Left ventricle myocardium inferior (tissue), 1 donor: ENCODE measurements at places on chromosomes 7 and 10.

GRCh38 chr7:18702071-18702829 lies 206.7 kb downstream of the HDAC9 start:
- no peak for DNase-seq

DNA sequence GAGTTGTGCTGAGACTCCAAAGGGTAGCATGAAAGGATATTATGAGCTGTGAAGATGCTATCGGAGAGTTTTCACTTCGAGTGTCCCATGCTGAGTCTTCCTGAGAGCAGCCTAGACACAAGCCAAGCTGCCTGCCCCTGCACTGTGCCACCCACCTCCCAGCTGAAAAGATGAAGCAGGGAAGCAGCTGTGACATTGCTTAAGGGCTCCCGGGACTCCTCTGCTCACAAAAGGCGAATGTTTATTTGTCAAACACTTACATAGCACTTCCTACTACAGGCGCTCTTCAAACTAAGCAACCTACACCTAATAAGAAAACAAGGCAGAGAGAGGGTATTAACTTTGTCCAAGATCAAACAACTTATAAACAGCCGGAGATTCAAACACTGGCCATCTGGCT lies 95.6 kb downstream of the OSBPL3 start:
- no peak for DNase-seq

- no peak for DNase-seq
These were observed 54.7 kb downstream of the GRID1 start for GRCh38 chr10:86311906-86312305.

DNA sequence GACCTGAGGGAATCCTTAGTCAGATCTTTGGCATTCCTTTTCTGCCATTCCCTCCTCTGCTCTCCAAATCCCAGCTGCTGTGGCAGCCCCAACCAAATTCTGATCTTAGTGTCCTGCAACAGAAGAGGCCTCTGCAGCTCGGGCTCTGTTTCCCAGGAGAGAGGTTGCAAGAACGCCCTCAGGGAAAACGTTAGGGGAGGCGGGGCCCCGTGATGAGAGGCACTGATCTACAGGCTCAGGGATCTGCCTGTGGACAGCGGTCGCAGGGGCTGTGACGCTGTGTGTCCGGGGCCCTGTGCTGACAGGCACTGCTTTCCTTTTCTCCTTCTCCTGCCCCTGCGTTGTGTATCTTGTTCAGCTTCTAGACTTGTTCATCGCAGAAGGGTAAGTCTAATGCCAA lies 57.3 kb upstream of the DPYSL4 start:
- peak; percentile 4 for DNase-seq

DNA sequence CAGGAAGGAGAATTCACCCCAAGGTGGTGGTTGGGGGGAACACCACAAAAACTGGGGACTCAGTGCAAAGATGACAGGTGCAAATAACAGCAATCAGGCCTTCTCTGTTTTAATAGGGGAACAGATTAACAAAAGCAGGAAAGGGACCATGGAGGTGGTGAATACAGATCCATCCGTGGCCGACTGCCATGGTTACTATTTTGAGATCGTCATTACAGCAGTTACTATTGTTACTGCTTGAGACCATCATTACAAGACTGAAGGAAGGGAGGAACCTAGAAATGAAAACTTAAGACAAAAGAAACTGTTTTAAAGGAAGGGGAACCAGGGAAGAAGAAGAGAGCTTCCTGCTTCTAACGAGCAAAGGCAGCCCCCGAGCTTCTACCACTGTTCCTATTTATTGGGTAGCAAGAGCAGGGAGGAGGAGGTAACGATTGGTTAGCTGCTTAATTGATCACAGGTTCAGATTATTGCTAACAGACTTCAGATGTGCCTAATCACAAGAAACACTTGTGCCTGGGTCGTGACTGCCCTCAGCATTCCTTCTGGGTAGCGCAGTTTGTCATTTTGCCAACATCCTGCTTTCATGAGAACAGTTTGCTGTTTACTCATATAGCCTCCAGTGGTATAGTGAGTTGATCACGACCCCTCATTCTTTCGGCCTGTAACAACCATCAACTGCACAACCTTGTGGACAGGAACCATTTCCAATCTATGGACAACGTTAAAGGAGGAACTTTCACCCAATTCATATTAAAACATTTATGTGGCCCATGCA lies 216.3 kb downstream of the CHCHD3 start:
- peak; percentile 15 for DNase-seq

- DNase-seq = no peak
These were observed 64.5 kb upstream of the PLA2G12B start for GRCh38 chr10:73019100-73019499.

DNA sequence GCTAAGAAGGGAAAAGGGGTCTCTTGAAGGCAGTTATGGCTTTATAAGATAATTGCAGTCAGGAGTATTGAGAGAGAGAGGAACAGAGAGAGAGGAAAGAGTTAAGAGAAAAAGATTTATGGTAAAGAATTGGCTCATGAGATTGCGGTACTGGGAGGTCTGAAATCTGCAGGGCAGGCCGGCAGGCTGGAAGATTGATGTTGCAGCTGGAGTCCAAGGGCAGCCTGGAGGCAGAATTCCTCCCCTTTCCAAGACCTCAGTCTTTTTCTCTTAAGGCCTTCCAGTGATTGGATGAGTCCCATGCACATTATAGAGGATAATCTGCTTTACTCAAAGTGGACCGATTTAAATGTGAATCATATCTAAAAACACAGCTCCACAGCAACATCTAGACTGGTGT lies 68.4 kb downstream of the HACD1 start:
- no peak for DNase-seq

GRCh38 chr10:73296946-73297345 lies 44.5 kb upstream of the MRPS16 start:
- DNase-seq = no peak

DNA sequence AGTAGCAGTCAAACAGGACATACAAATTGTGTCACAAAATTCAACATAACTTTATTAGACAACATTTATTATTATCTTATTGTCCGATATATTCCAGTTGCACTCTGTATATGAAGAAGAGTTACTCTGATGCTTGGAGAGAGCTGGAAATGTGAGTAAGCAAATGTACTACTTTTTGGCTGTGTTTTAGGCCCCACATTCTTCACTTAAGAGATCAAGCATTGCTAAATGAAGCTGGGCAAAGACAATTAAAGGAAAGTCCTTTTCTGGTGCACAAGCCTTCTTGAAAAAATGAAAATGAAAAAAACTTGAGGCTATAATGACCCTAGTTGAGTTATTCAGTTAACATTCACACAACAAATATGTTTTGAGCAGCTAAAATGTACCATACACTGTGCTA lies 26.1 kb downstream of the MYPN start:
- DNase-seq = no peak

DNA sequence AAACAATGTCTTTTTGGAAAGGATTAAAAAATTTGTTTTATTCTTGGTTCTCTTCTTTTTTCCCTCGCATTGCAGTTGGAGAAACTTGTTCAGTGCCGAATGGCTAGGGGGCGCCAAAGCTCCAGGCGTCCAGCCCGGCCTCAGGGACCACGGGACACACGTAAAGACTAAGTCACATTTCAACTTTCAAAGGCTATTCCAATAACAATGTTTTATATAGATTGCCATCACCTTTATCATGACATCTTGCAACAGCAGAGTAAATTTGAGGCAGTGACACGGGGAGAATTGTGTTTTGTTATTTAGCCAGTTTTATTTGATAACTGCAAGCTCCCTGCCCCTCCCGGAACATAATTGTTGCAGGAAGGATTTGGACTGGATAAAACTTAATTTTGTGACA lies 2.2 kb upstream of the IGFBP3 start:
- DNase-seq = peak; percentile 78

GRCh38 chr7:85564861-85565260 lies 378.0 kb upstream of the SEMA3D start:
- no peak for DNase-seq

DNA sequence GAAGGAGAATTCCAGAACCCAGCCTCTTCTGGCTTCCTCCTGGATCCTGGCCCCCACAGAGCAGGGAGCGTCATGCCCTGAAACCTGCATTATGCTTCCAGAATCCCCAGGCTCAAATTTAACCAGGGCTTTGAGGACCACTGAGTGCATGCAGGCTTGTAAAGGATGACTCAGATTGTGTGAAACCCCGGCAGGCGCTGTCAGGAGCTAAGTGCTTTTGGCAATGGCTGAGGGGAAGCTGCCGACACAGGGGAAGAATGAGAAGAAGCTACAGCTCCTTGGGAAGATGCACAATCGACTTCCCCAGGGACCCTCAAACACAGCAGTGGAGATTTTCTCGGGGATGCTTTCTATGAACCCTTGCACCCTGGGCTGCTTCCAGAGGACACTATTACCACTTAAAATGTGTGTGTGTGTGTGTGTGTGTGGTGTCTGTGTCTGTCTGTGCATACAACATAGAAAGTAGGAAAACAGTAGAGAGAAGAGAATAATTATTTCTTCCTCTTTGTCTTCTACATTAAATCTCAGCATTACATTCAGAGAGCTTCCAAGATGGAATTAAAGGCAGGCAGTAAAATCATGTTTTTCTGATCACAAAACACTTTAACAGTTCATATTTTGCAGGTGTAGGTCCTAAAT lies 183.5 kb upstream of the INHBA start:
- DNase-seq = peak; percentile 28

DNA sequence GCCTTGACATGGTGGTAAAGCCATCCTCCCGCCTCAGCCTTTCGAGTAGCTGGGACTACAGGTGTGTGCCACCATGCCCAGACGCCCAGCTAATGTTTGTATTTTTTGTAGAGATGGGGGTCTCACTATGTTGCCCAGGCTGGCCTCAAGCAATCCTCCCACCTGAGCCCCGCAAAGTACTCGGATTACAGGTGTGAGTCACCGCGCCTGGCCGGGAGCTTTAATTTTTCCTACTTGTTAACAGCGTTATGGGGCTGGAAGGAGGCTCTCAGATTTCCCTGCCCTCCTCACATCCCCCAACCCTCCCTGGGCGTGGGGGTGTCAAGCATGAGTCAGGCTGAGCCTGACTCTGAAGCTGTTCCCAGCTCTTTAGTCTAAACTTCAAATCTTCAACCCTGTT lies 8.3 kb downstream of the ALKBH4 start:
- no peak for DNase-seq

DNA sequence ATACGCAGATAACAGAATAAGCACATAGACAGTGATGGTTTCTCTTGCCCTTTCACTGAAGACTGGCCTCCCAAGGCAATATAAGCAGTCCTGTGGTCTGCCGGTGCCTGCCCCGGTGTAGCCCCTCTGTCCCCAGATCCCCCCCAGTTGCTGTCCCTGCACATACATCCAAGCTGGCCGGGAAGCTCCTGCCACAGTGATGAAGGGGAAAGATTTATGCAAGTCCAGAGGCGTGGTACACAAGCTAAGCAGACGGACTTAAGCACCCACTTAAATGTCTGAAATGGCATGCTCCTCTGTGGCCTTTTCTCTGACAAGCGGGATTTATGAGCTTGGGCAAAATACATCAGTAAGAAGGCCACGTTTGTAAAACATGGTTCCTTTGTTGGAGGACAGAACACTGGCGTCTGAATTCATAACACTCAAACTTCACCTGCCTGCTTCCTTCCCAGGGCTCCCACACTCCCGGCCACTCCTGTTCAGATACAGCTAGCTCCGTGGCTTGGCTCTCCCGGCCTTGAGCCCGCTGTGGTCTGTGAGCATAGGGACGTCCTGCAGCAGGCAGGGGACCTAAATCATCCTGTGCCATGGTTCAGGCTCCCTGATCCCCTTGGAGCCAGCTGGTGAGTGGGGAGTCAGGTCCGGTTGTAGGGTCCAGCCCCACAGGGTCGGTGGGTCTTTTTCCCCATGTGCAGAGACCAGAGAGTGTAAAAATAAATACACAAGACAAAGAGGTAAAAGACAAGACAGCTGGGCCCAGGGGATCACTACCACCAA lies 61.7 kb upstream of the PPP2R2D start:
- DNase-seq = no peak

DNA sequence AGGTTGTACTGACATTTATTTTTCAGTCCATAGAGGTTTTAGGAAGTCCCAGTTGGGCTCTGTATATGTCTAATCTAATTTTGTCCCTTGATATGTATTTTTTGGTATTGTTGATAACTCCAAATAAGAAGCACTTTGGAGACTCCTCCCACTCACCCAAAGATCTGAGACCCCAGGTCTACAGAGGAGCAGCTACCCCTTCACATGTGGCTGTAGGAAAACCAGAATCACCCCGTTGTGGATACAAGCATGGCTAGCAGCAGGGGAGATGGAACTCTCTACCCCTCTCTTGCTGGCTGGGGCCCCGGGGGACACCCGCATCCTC lies 9.4 kb downstream of the HHEX start:
- no peak for DNase-seq

GRCh38 chr7:131568970-131569369 lies 12.5 kb upstream of the PODXL start:
- no peak for DNase-seq

DNA sequence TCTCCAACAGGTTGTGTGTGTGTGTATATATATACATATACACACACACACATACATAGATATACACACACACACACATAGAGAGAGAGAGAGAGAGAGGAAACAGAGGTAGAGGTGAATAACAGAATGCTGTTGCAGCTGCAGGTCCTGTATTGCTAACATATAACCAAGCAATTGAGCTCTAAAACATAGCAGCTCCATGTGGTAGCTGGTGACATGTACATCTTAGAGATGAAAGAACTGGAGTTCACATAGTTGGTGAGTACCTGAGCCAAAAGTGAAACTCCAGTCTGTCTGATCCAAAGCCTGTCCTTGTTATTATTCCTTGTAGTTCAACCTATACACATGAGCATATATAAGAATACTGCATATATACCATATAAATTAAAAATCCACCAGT lies 152.9 kb upstream of the CSTF2T start:
- no peak for DNase-seq

- no peak for DNase-seq
These were observed 288.5 kb downstream of the TCERG1L start for GRCh38 chr10:131022981-131023380.

DNA sequence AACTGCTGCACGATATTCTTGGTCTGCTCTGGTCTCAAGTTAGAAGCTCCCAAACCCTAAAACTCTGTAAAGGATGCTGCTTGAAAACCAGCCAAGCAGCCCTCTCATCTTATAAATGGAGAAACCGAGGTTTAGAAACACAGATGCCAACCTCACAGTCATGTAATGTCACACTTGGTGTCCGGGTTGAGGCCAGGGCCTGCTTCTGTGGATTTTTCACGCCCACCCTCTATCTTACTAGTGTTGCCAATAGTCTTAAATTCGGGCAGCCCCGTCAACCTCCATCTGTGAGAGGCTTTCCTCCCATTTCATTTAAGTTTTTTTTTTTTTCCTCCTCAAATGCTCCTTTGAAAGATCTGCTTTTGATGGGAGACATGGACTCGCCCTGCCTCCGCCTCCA lies 28.9 kb downstream of the PLPP4 start:
- no peak for DNase-seq
